ENCODE measurements at places on chromosomes 12 and 14.

DNA sequence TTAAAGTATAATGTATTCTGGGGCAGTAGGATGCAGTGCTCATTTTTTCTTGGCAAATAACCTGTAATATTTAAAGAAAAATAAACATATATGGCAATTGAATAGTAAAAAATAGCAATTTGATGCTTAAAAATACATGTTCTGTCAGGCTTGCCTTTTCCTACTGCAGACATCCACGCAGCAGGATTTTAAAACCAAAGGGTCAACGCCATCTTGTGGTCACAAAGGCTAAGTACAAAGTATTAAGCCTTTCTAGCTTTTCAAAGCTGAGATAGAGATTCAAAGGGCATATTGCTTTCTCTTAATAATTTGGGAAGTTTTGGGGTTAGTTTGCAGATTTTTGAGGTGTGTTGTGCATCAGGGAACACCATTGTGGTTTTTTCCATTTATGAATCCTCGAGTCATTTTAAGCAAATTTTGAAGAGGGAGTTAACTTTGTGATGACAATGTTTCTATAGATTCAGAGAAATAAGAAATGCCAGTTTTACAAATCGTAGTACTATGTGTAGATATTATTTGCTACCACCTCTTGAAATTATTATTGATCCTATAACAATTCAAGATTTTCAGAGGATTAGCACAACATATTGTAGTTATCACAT, 4.7 kb upstream of the CCER1 start:
- DNase-seq: no peak

DNA sequence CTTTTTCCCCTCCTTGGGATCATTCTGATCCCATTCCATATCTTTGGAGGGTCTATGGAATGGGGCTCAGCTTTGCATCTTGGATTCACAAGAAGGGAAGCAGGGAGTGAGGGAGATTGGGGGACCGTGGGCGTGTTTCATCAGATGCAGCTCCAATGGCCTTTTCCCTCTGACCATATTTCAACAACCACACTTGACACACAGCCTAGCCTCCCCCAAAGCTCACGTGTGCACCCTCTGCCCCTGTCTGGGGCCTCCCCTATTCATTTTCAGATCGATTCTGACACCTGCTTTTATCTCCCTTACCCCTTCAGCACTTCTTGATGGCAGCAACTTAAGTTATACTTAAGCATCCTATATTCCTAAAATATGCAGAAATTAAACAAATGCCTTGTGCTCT, 126.6 kb downstream of the CHST11 start:
- DNase-seq: no peak

GRCh38 chr14:30340495-30340894, 218.5 kb upstream of the G2E3 start:
- DNase-seq: no peak

DNA sequence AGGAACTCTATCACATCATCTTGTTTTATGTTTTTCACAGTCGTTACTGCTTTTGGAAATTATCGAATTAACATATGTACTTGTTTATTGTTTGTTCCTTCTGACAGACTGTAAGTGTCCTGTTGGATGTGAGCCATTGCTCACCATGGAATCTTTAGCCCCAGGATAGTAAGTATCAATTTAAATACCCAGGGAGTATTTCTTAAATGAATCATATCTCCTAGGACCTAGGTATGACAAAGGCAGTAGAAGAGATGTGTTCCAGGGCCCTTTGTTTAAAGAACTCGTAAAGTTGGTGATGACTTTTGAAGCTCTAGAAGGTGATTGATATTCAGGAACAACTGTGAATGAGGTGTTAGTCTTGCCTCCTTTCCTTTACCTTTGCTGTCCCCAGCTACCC, 30.3 kb upstream of the STRAP start:
- no peak for DNase-seq

DNA sequence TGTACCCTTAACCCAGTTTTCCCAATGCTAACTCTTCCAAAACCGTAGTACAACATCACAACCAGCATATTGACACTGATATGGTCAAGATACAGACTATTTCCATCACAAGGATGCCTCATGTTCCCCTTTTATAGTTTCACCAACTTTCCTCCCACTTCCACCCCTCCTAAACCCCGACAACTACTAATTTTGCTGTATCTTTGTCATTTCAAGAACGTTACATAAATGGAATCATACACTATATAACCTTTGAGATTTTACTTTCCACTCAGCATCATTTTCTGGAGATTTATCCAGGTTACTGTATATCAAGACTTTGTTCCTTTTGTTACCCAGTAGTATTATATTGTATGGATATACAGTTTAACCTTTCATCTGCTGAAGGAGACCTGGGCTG, 88.9 kb downstream of the MED13L start:
- no peak for DNase-seq

- no peak for DNase-seq
Observed at GRCh38 chr12:65561798-65562382, 262.4 kb upstream of the HMGA2 start.

GRCh38 chr12:39868328-39868725, 237.6 kb downstream of the SLC2A13 start:
- no peak for DNase-seq

GRCh38 chr14:23093104-23093503, 1.8 kb downstream of the ACIN1 start:
- no peak for DNase-seq

DNA sequence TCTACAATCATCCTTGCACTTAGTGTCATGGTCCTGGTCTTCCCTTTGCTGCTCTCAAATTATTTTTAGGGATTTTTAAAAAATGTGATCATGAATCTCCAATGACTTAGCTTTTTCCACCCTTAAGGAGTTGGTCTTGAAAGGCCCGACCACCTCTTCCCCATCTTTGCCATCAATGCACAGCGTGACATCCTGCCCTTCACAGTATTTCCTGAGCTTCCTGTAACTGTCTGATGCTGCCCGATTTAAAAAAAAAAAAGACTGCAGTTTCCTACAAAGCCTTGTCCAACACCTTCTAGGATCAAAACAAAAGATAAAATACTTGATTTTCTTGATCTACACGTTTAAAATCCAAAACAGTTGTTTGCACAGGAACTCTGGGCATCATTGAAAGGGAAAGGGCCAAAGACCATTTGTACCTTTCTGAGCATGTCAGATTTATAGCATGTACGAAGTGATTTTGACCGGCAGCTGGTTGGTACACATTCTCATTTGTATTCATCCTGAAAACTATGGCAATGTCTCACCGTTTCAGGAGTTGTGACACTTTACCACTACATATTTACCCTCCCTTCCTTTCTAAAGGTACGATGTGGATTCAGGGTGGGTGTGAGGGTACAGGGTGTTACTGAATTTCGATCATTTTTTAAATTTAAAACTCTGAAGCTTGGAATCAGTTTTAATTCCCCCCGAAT, 7.4 kb upstream of the ELK3 start:
- DNase-seq: no peak

DNA sequence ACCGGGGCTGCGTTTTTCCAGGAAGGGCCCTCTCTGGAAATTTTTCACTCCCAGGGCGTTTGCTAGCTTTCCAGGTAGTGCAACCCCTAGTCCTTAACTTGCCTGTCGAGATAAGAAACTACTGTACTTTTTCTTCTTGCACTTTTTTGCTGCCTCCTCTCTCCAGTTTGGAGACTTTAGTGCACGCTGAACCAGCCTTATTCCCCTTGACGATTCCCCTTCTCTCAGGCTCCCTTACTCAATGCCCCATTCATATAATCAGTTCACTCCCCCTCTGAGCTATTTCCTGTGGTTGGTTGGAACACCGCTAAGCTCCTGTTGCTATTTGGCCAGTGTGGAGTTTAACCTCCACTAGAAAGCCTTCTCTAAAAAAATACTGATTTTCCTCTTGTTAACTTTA, 682 bp downstream of the CREBL2 start:
- DNase-seq: no peak

DNA sequence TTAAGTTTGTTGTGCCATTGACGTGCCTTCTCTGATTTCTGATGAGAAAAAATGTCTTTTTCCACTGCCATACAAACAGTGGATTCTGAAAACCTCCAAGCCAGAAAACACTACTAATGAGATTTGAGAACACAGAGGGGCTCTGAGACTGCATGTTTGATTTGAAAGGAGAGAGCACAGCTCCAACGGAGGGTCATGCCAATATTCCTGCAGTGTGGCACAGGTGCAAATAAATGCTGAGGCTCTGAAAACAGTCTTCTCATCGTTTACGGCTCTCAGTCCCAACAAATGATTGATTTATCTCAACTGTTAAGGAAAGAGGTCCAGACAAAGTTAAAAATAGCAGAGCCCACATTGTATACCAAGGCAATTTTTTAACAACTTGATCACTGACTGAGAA, 128.7 kb downstream of the KCNH5 start:
- DNase-seq: no peak

GRCh38 chr14:104212206-104213095, 74.1 kb downstream of the KIF26A start:
- DNase-seq: no peak

DNA sequence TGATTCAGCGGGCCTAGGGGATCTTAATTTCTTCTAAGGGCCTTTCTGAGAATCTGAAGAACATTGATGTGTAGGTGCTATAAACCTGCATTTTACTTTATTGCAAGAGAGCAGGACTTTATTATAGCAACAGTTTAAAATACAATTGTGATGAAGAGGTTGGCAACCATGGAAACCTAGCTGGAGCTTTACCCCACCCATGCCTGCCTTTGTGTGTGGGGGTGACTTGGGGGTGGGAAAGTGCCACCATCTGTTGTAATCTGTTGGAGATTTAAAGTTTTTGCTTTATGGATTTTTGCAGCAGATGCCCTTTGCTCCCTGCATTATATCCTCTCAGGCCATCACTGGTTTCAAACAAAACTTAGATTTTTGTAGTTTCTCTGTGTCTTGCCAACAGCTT, 64.6 kb downstream of the ATG14 start:
- DNase-seq: no peak

DNA sequence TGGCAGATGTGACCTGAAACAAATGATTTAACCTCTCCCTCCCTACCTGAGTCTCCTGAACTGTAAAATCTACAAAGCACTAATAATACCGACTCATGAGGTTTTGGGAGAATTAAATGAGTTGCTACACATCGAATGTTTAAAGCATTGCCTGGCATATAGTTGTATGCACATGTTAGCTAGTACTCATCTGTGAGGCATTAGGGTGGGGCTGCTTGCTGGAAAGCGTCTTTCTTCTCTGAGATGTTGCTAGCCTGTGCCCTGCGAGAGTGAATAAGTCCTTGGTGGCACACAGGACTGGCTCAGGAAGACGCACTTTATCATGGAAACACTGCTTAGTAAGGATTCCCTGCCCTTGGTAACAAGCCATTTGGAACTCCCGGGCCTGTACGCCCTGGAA, 6.1 kb downstream of the RAPGEF3 start:
- DNase-seq: no peak

- no peak for DNase-seq
Observed at GRCh38 chr12:46240436-46240835, 28.4 kb downstream of the SLC38A1 start.

DNA sequence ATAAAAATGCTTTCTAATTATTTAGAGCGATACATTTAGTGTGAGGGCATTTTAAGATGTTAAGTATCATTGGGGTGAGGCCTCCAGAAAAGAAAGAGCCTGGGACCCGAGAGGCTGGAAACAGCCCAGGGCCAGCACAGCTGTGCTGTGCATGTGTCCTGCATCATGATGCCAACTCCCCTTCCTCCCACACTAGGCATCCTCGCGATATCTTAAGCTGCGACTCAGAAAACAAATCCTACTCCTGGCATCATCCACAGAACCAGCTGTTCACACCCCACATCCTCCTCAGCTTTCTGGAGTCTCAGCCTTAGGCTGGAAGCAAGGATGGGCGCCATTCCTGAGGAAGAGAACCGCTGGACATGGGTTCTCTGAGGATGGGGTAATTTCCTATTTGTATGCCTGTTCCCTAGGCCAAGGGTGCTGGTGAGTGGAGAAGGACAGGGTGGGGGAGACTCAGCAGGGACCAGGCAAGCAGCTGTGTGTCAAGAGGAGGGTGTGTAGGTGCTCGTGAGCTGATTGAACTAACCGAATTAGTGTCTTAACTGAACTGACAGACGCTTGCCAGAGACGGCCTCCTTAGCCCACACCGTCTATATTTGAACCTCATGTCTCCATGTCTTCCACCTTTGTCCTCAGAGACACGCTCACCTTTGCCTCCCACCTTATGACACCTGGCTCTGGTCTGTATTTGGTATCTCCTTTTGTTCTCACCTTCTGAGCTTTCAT, 15.6 kb upstream of the MCRS1 start:
- DNase-seq: no peak

DNA sequence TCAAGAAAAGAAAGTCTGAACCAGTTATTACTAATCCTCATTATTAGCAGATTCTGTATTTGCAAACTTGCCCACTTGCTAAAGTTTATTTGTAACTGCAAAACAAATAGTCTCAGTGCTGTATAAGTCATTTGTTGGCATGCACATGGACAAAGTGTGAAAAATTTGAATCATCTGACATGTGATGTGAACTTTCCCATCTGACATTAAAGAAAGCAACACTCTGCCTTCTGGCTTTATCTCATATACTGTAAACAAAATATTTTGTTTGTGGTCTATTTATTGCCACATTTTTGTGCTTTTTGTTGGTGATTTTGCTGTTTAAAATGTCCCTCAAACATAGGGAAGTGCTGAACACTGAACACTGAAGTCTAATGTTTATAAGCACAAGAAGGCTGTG, 513.8 kb downstream of the RPL10L start:
- DNase-seq: no peak

All from vagina (tissue), 2 donors.